Upper lobe of right lung (tissue), 1 donor: ENCODE measurements at places on chromosomes 7 and 10.
A peak's percentile ranks its signal among the peaks of the same experiment; 100 is the strongest.

DNA sequence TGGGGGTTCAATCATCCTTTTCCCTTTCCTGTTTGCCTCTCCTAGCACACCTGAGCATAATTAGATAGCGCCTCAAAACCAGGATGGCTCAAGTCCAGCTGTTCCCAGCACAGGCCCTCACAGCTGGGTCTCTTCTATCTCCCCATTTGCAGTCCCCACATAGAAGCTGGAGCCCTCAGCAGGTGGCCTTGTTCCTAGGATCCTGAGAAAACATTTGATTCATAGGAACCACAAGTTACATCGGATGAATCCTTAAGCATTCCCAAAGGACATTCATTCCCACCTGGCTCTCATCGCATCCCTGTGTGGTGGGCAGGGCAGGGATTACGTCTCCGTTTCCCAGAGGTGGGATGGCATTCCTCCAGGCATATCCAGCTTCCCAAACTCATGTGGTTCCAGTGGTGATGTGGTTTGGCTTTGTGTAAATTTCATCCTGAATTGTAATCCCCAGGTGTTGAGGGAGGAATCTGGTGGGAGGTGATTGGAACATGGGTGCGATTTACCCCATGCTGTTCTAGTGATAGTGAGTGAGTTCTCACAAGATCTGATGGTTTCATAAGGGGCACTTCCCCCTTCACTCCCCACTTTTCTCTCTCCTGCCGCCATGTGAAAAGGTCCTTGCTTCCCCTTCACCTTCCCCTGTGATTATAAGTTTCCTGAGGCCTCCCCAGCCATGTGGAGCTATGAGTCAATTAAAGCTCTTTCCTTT lies 49.8 kb upstream of the LEP start:
- no peaks in the 10 kb centered on the region for H3K36me3 ChIP-seq
- peaks cover 19% of the 10 kb centered on the region for H3K27me3 ChIP-seq
- H3K4me3 ChIP-seq = no peak overlapping the region

- no peaks in the 10 kb centered on the region for H3K36me3 ChIP-seq
- DNase-seq = no peak
- no peaks in the 10 kb centered on the region for H3K27me3 ChIP-seq
- no peaks in the 10 kb centered on the region for H3K4me1 ChIP-seq
- no peak overlapping the region for H3K4me3 ChIP-seq
- no peak overlapping the region for H3K27ac ChIP-seq
Measured at GRCh38 chr10:8981277-8981676, 926.8 kb downstream of the GATA3 start.

DNA sequence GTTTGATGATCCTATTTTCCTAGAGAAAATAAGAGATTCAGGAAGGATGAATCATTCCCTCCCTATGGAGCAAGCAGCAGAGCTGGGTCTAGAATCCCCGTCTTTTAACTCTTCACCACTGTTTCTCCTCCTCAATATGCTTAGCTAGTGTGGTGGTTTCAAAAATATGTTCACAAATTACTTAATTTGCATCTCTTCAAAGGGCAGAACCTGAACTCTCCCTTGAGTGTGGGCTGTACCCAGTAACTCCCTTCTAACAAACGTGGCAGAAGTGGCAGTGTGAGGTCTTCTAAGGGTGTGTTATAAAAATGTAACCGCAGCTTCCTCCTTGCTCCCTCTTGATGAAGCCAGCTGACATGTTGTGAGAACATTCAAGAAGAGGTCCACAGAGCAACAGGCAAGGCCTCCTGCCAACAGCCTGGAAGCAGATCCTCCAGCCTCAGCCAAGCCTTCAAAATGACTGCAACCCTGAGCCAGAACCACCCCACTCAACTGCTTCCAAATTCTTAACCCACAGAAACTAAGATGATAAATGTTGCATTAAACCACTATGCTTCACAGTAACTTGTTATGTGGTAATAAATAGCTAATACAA lies 36.6 kb downstream of the SRPK2 start:
- peak overlapping the region; percentile 12 for H3K27ac ChIP-seq
- H3K4me3 ChIP-seq = no peak overlapping the region
- peaks cover 32% of the 10 kb centered on the region for H3K4me1 ChIP-seq

GRCh38 chr7:102066476-102066875 lies 220.2 kb upstream of the SH2B2 start:
- H3K36me3 ChIP-seq = peaks cover 7% of the 10 kb centered on the region
- DNase-seq = no peak
- H3K4me1 ChIP-seq = peaks cover 6% of the 10 kb centered on the region
- H3K27ac ChIP-seq = no peak overlapping the region
- H3K27me3 ChIP-seq = no peaks in the 10 kb centered on the region

DNA sequence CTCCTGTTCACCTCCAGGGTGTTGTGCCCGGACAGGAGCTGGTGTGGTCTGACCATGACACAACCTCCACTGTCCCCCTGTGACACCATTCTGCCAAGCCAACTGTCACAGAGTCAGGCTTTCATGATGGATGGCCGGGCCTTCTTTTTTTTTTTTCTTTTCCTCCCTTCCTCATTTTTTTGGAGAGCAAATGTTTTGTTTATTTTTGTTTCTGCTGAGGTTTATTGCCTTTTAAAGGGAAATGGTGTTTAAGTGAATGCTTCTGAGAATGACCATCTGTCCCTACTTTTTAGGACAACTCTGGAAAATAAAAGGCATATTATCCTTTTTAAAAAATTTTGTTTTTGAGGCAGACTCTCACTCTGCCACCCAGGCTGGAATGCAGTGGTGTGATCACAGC lies 115.1 kb upstream of the NPS start:
- no peaks in the 10 kb centered on the region for H3K27me3 ChIP-seq
- H3K36me3 ChIP-seq = peaks cover 3% of the 10 kb centered on the region
- no peak overlapping the region for H3K4me3 ChIP-seq
- no peaks in the 10 kb centered on the region for H3K4me1 ChIP-seq

DNA sequence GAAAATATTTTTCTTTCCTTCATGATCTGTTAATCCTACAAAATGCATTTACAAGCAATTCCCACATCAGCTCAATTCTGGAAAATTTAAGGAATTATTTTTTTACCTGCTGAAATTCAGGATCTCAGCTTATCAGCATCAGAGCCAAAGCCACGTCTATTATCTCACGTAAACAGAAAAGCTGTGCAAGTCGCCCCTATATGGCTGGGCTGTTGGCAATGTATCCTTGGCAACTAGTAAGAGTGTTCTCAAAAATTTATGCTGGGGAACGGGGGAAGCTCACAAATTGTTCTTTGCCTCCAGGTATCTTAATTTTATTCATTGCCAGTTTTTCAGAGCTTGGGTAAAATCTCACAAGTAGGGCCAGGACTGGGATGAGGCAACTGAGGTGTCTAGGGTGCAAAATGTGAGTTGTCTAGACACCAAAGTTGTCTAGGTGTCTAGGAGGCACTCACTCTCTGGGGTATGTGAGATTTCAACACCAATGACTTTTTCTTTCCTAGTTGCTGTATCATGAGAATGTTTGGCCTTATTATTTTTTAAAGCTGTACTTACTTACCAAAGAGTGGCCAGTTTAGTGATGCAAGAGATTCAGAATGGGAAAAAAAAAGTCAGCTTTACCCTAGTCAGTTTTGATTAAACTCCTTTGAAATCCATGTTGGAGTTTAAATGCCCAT lies 5.1 kb downstream of the GSTO2 start:
- no peaks in the 10 kb centered on the region for H3K36me3 ChIP-seq
- no peak overlapping the region for H3K27ac ChIP-seq
- peaks cover 3% of the 10 kb centered on the region for H3K4me1 ChIP-seq
- no peak for DNase-seq
- H3K27me3 ChIP-seq = no peaks in the 10 kb centered on the region
- no peak overlapping the region for H3K4me3 ChIP-seq
